ENCODE measurements at places on chromosomes 13 and 19.

- no peak for DNase-seq
These were observed 285.8 kb upstream of the PCDH9 start for GRCh38 chr13:67515895-67516294.

- DNase-seq: no peak
These were observed 4.7 kb upstream of the ZNF813 start for GRCh38 chr19:53462861-53463260.

DNA sequence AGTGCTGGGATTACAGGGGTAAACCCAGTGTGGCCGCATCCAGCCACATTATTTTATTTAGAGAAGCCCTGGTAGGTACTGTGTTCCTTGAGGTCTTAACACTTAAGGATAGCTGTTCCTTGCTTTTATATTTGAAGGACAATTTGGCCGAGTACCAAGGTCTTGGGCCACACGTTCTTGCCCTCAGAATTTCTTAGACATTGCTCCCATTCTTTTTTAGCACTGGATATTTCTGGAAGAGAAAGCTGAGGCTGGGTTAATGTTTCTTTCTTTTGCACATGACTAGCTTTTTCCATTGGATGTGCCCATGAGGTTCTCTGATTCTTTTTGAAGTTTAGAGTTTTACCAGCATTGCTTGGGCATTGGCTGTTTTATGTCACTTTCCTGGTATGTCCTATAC, 5.5 kb upstream of the RNF113B start:
- DNase-seq: no peak

- no peak for DNase-seq
These were observed 93.1 kb downstream of the SPACA7 start for GRCh38 chr13:112469071-112469745.

DNA sequence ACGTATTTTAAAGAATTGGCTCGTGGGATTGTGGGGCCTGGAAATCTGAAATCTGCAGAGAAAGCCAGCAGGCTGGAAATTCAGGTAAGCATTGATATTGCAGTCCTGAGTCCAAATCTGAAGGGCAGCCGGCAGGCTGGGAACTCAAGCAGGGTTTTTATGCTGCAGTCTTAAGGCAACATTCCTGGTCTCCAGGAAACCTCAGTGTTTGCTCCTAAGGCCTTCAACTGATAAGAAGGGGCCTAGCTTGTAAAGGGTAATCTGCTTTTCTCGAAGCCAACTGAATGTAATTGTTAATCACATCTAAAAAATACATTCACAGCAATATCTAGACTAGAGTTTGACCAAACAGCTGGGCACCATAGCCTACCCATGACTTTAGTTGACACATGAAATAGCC, 154.4 kb downstream of the EFNB2 start:
- no peak for DNase-seq

GRCh38 chr13:94520001-94520400, 40.5 kb upstream of the DCT start:
- no peak for DNase-seq

DNA sequence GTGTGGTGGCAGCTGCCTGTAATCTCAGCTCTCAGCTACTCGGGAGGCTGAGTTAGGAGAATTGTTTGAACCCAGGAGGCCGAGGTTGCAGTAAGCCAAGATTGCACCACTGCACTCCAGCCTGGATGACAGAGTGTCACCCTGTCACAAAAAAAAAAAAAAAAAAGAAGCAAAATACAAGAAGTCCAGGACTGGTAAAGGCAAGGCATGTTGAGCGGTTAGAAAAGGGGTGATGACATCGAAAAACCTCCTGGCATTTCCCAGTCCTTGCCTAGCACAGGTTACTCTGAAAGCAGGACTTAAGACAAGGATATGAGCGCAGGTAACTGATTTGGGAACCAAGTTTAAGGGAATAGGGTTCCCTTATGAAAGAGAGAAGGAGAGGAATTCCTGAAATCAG, 2.5 kb upstream of the LILRB4 start:
- DNase-seq: no peak

DNA sequence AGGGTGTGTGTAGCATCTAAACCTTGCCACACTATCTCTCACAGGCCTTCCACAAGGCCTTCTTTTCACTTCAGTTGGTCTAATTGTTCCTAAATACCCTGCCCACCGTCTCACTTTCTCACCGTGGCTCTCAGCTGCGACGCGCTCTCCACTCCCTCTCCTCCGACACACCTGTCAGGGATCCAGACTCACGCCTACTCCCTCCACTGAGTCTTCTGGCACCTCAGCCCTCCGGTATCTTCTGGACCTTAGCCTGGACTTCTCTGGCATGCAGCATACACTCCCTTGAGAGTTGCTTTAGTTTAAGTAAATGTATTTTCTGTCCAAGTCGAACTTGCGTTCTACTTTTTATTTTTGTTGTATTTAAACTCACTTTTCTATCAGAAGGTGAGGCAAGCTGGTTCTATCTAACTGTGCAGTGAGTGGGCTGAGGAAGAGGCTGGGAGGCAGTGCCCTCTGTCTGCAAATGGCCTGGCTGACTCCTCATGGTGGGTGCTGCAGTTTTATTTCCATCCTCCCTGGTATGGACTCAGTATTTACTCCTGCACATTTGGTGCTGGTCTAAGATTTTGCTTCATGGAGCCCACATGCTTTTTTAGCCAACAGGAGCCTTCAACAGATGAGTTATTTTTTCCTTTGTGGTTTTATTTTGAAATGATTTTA, 28.5 kb upstream of the ARGLU1 start:
- no peak for DNase-seq

- DNase-seq: no peak
These were observed 231.7 kb downstream of the TUBA3C start for GRCh38 chr13:18949970-18950369.

DNA sequence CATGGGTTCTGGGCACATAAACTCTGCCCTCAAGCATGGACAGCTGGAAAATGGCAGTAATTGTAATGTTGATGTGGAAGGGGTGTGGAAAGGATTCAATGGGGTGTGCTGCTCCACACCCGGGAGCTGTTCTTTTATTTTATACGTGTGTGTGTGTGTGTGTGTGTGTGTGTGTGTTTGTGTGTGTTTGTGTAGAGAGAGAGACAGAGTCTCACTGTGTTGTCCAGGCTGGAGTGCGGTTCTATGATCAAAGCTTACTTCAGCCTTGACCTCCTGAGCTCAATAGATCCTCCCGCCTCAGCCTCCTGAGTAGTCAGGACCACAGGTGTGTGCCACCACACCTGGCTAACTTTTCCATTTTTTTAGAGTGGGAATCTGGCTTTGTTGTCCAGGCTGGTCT, 2.8 kb downstream of the MRPS12 start:
- DNase-seq: no peak

DNA sequence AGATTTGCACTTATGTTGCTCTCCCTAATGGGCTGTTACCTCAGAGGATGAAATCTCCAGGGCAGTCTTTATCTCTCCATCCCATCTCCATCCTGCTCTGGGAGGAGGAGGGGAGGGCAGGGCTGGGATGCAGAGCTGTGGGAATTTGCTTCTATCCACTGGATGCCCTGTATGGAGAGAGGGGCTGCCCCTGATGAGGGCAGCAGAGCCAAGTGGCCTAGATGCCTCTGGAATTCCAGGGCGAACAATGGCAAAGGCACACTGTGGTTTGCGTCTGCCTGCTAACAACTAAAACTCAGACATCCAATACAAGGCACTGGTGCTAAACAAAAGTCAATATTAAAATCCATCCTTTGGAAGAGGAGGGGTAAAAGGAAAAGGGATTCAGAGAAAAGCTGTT, 165.1 kb downstream of the COG6 start:
- no peak for DNase-seq

DNA sequence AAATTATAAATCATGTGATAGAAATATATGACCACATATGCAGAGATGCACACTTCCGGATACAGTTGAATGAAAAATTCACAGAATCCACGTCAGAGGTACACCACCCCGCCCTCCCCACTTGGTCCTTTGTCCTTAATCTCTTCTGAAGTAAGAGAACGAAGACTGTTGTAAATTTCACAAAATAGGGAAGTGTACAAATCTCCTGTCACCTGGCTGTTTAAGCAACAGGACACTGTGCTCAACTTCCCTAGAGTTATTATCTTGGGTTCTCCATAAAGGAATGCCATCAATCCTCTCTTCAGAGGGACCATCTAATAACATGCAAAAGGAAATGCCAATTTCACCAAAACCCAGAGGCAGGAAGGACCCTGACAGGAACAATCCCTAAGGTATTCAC, 10.5 kb upstream of the CEACAM6 start:
- DNase-seq: no peak

DNA sequence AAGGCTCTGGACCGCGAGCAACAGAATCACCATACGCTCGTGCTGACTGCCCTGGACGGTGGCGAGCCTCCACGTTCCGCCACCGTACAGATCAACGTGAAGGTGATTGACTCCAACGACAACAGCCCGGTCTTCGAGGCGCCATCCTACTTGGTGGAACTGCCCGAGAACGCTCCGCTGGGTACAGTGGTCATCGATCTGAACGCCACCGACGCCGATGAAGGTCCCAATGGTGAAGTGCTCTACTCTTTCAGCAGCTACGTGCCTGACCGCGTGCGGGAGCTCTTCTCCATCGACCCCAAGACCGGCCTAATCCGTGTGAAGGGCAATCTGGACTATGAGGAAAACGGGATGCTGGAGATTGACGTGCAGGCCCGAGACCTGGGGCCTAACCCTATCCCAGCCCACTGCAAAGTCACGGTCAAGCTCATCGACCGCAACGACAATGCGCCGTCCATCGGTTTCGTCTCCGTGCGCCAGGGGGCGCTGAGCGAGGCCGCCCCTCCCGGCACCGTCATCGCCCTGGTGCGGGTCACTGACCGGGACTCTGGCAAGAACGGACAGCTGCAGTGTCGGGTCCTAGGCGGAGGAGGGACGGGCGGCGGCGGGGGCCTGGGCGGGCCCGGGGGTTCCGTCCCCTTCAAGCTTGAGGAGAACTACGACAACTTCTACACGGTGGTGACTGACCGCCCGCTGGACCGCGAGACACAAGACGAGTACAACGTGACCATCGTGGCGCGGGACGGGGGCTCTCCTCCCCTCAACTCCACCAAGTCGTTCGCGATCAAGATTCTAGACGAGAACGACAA, 1.8 kb downstream of the PCDH17 start:
- DNase-seq: no peak

GRCh38 chr19:3668331-3669081, 31.8 kb downstream of the PIP5K1C start:
- DNase-seq: no peak

DNA sequence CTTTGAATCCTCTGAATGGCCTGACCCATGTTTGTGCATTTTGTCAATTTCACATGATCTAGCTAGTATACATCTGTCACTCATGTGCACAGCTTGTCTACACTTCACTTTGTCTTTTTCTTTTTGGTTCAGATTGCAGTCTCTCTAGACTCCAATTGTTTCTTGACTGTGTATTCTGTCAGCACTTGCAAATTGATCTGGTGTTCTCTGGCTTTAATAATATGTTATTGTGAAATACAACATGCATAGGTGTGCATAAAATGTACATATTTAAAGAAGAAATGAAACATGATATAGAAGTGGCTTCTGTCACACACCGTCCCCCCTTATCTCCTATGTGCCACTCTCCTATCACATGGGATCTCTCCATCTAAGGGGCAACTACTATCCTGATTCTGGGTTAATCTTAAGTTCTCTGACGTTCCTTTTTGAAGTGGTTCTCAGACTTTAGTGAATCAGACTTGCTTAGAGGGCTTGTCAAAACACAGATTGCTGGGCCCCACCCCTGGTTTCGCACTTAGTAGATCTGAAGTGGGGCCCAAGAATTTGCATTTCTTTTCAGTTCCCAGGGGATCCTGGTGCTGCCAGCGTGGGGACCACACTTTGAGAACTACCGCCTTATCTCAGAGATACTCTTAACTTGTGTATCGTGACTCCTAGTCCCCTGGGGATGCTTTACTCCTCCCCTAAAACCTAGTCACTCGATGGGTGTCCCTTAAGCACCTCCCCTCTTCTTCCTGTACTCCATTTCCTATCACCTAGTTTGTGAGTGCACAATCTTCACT, 5.8 kb downstream of the KRTDAP start:
- DNase-seq: no peak

- no peak for DNase-seq
These were observed 6.7 kb downstream of the ZNF525 start for GRCh38 chr19:53372196-53372595.

- no peak for DNase-seq
These were observed 492 bp upstream of the PGLYRP1 start for GRCh38 chr19:46023311-46023779.

DNA sequence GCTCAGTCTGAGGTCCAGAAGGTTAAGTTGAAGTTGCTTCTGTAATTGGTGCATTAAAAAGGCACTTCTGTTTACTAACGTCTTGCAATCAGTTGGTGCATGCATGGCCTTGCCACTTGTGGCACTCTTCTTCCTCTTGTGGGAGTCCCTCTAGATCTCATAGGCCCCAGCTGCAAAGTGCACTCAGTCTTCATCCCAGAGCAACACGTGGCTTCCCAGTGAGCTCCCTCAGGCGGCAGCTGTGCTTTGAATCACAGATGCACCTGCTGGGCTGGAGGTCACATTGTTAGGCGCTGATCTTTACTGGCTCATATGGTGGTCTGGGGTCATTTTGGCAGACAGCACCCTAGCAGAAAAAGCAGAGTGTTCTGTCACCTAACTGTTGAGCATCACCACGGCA, 215.7 kb downstream of the ZNF536 start:
- no peak for DNase-seq

DNA sequence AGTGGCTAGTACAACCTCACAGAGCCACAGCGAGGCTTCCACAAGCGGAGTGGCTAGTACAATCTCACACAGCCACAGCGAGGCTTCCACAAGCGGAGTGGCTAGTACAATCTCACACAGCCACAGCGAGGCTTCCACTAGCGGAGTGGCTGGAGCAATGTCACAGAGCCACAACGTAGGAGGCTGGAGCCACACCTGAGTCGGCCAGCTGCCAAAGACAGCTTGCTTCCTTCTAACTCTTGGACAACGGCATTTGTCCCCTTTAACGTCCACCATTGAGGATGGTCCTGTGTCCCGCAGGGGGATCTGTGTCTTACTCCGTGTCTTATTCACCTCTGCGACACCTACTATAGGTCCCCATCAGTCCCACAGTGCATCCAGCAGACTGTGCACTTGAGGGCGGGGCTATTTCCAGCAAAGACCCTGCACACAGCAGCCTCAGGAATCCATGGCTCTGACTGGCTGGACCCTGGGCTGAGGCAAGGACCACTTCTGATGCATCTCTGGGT, 3.7 kb downstream of the ZNF787 start:
- no peak for DNase-seq

GRCh38 chr13:39822437-39822836, 167.0 kb downstream of the COG6 start:
- DNase-seq: no peak

DNA sequence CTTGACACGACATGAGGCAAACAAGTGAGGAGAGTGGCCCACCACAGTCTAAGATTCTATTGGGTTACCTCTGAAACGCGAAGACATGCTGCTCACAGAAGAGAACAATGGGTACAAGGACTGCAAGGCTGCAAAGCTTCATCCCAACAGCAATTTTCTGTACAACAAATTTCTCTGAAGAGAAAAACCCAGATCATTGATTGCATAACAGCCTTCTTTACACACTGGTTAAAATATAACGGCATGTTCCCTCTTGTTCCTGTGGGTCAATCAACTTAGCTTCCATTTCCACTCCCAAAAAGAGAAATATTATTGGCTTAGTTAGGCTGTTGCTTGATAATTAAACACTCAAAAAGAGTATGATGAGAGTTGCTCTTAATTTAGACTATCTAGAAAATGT, at the start of gene CPB2:
Gene CPB2 (minus strand): TSS at position 166 of the 400 bp plus-strand sequence. CDS start 24 bp downstream, at position 142.
- no peak for DNase-seq

- no peak for DNase-seq
These were observed 17.8 kb downstream of the KL start for GRCh38 chr13:33033986-33034385.
